B cell (primary cell): ENCODE measurements at places on chromosomes 5 and 9.
A peak's percentile ranks its signal among the peaks of the same experiment; 100 is the strongest.

- DNase-seq = no peak
These were observed 16.9 kb upstream of the NTRK2 start for GRCh38 chr9:84652496-84653120.

GRCh38 chr9:69919461-69920061 lies 98.9 kb downstream of the CFAP95 start:
- peak; percentile 49 for DNase-seq

DNA sequence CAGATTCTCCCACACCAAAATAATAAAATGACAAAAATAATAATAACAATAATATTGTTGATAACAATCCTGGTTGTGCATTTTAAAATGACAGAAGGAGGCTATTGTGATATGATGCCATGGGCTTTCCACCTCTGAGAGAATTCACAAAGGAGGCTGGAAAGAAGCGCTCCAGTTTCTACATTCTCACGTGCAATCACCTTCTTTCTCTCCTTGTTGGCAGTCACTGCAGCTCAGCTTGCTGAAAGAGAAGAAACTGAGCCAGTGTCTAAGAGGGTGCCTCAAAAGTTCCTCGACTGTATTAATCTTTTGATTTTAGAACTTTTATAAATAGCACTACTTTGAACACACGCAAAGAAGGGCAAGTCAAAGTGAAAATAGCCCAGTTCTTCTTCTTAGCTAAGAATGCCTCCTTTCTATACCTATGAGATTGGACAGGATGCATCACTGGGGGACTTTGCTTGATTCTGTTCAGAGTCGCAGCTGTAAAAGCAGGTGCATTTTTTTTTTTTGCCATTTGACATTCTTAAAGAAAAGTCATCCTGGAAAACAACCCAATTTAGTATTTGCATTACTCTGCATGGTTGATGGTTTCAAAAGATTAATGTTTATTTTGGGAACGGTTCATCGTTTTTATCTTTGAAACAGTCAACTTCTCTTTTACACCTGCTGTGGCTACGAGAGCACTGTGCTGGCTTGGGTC lies 12.4 kb upstream of the SUB1 start:
- DNase-seq = peak; percentile 59

DNA sequence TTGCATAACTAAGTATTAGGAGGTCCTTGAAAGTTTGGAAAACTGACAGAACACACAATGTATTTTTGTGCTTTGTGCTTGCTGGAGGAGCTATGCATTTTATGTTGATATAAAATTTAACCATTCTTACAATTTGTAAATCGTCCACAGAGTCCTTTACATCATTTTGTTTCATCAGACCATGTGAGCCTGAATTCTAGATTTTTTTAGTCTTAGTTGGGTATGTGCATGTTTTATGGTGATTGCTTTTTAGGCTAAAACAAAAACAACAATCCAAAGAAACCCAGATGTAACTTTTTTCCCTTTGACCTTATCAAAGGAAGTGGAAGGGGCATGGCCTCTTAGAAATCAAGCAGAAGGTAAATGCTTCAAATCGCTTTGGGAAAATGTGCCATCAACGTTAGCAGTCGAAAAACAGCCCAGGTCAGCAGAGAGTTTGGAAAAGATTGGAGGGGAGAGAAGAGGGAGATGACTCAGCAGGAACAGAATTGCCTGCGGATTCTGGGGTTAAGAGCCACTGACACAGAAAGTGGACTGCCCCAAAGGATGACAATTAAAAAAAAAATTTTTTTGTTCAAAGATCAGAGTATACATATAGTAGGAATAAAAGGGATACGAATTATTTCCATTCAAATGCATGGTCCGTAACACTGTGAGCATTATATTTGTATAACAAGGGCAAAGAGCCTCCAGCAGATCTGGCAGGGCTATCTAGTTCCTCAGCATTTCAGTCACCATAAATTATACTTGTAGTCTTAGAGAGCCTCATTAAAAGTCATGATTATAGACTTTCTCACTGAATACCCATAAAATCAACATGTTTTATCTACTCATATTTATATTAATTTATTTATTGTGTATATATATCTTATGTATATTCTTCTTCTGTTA lies 253.5 kb upstream of the HAPLN1 start:
- DNase-seq = no peak

- DNase-seq = peak; percentile 45
These were observed 107.4 kb downstream of the SNX18 start for GRCh38 chr5:54624805-54625568.

GRCh38 chr5:148850836-148851235 lies 24.4 kb downstream of the ADRB2 start:
- DNase-seq = no peak

DNA sequence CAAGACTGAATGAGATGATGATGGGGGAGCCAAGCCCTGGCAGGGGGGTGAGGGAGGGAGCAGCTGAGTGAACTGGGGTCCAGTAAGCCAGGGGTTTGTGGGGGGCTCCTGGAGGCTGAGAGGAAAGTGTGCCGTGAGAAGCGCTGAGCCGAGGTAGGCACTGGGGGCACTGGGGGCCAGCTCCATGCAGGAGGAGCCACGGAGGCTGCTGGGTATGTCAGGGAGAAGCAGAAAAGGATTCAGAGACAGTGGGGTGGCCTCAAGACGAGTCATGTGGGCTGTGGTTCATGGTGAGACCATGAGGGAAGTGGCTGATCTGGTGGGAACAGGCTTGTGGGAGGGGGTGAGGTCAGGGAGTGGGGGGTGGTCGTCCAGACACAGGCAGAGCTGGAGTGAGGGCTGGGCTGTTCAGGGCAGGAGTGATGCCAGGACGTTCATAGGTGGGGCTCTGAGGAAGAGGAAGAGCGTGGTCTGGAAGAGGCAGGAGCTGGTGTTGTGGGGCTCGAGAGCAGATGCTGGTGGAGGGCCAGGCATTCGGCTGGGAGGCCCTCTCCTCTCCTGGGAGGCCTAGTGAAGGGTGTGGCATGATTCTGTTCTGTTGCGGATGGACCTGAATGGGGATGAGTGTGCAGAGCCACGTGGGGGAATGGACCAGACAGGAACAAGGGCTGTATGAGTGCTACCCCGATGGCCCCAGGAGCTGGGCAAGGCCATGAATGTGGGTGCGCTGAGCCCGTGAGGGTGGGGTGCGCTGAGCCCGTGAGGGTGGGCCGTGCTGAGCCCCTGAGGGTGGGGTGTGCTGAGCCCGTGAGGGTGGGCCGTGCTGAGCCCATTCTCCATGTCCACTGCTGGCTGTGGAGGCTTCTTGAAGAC lies 92.7 kb upstream of the CACNA1B start:
- no peak for DNase-seq

DNA sequence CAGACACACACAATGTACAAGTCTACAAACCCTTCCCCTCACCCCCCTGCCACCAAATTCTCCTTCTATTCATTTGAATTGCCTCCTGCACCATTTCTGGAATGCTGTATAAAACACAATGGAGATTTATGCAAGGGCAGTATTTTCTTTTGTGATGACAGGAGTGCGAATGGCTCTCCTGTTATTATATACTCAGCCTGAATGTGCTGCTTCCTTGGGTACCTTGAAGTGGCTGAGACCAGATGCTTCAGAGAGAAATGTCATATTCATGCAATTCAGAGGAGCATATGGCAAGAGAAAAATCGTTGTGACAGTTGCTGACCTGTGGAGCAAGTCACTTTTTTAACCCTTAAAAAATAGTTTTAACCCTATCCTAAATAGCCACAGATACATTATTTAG lies 468.0 kb upstream of the WWC1 start:
- DNase-seq = no peak

GRCh38 chr5:160327818-160328217 lies 15.5 kb upstream of the CCNJL start:
- no peak for DNase-seq

- DNase-seq = no peak
These were observed 152.4 kb downstream of the LRRC70 start for GRCh38 chr5:62731022-62731421.

DNA sequence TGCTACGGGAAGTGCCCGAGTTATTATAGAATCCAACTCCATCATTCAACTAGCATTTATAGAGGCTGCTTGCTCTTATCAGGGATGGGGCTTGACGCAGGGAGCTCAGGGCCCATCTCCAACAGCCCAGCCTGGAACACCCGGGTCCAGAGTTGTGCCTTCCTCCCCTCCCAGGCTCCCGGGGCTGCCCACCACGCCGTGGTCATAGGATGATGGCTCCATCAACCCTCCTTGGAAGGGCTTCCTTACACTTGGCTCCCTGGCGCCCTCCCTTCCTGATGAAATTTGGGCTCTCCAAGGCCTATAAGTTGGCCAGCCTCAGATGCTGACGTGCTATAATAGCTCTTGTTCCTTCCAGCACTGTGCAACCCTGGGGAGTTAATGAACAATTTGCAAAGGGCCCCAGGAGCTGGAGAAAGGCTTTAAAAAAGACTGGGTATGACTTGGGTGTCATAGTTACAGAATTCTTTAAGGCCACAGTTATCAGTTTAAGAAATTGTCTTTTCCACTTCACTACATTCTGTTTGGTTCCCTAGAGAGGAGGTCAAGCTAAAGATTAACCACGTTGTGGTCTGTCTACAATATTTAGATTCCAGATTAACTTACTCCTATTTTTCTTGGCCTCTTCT lies 42.5 kb upstream of the GADD45G start:
- no peak for DNase-seq

DNA sequence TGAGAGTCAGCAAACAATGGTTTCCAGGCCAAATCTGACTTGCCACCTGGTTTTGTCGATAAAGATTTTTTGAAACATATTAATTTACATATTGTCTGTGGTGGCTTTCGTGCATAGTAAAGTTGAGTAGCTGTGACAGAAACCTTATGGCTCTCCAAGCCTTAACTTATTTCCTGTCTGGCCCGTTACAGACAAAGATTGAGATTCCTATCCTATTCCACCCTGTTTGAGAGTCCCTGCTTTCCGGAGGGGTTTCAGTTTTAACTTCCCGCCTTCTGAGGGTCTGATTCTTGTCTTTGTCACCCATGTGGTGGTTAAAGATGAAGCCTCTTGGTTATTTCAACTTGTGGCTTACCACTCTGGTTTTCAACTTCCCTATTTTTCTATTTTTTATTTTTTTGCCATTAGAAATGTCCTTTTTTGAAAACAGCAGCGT lies 11.4 kb downstream of the OTULIN start:
- DNase-seq = peak; percentile 76

DNA sequence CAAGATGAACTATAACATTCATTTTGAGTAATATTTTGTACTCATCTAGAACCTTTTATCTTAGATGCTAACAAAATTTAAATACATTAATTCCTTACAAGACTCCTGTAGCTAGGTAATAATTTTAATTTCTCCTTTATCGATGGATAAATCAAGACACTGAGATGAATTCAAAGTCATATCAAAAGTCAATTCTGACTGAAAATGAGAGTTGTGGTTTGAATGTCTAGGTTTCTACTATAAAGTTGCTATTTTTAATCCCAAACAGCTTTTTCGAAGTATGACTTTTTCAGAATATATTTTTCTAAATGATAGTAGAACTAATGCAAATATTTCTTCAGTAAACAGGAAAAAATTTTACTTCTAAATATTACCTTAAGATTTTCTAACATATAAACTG lies 491.7 kb upstream of the FAM174A start:
- no peak for DNase-seq

GRCh38 chr5:151678713-151679112 lies 8.0 kb downstream of the SPARC start:
- DNase-seq = no peak

DNA sequence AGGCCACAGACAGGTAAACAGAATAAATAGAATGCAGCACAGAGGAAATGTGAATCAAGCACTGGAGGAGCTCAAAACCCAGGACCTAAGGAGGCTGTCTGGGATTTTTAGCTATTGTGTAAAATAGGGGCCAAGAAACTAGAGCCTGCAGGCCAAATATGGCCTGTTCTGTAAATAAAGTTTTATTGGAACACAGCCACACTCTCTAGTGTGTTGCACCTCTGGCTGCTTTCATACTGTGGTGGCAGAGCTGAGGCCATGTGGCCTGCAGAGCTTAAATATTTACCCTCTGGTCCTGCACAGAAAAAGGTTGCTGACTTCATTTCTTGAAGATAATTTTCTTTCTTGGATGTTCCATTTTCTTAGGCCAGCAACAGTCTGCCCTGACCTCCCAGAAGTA lies 136.4 kb downstream of the WDR41 start:
- no peak for DNase-seq

- DNase-seq = peak; percentile 15
These were observed 113.6 kb upstream of the ADRA1B start for GRCh38 chr5:159802661-159803060.

DNA sequence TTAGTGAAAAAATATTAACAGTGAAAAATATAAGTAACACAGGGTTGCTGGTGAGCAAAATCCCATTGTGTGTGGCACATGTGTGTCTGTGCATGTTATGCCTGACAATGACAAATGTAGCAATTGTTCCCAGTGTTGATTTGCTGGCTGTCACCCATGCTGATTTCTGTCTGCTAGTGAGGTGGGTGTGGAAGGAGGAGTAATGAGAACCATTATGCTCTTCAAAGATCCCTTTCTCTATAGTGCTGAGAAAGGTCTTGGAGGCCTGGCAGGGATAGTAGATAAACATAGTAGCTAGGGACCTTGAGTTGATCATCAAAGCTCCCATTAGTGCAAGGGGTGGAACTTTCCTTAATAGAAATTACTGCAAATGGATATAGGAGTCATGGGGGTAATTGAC lies 152.5 kb upstream of the CLINT1 start:
- DNase-seq = no peak

GRCh38 chr9:96344458-96345180 lies 38.9 kb downstream of the SLC35D2 start:
- DNase-seq = no peak

DNA sequence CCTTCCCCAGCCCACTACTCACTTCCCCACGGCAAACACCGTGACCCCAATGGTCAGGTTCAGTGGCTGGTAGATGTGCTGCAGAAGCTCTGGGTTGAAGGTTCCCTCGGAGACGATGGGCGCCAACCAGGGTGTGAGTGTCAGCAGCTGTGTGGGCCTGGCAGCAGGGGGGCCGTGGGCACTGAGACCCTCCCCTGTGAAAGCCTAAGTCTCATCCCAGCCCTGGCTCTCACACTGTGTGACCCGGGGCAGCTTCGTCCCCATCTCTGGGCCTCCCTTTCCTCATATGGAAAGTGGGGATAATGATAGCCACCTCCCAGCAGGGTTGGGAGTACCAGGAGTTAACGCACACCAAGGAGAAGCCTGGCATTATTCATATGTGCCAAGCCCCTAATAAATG lies 8.6 kb downstream of the GBGT1 start:
- DNase-seq = no peak

DNA sequence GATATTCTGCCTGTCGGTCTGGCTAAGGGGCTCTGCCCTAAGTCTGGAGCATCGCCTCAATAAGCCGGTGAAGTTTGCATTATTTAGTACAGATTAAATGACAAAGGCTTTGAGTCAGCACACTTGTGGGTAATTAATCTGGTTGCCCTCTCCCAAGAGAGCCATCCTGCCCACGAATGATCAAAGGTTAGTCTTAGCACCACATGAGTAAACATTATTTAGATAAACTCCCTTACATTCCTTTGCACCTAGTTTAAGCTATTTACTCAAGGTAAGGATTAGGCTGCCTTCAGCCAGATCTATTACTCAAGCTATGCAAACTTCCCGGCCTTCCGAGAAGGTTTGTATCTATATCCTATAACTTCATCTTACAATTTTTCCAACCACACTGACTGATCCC lies 572.1 kb downstream of the CHSY3 start:
- DNase-seq = no peak
